Thymus (tissue), 14 donors: ENCODE measurements at places on chromosomes 13 and 19. TPM values are rescaled to one million over a fixed set of nuclear protein-coding genes. Genes with fewer than 3 reads are reported as not detected.

GRCh38 chr13:39684531-39685137, 29.2 kb downstream of the COG6 start:
- no peak for DNase-seq
- no peak overlapping the region for H3K4me3 ChIP-seq
- H3K27ac ChIP-seq: no peak overlapping the region
- no peaks in the 10 kb centered on the region for H3K27me3 ChIP-seq

GRCh38 chr13:66367356-66367755, 862.8 kb downstream of the PCDH9 start:
- H3K36me3 ChIP-seq: no peaks in the 10 kb centered on the region
- no peak overlapping the region for H3K4me3 ChIP-seq
- no peaks in the 10 kb centered on the region for H3K4me1 ChIP-seq

DNA sequence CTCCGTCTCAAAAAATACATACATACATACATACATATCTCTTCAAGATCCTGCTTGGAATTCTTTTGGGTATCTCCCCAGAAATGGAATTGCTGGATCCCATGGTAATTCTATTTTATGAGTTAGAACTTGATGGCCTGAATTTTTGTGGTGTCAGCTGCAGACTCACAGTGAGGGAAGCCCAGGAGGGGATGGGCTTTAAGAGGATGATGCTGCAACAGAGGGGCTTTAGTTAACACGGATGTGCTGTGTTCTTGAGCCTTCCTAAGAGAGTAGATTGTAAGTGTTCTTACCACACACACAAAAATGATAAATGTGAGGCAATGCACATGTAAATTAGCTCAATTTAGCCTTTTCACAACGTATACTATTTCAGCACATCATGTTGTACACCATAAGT, 31.8 kb downstream of the CACNG6 start:
- no peaks in the 10 kb centered on the region for H3K36me3 ChIP-seq
- H3K4me3 ChIP-seq: no peak overlapping the region
- DNase-seq: no peak
- H3K27ac ChIP-seq: no peak overlapping the region
- H3K4me1 ChIP-seq: no peaks in the 10 kb centered on the region

DNA sequence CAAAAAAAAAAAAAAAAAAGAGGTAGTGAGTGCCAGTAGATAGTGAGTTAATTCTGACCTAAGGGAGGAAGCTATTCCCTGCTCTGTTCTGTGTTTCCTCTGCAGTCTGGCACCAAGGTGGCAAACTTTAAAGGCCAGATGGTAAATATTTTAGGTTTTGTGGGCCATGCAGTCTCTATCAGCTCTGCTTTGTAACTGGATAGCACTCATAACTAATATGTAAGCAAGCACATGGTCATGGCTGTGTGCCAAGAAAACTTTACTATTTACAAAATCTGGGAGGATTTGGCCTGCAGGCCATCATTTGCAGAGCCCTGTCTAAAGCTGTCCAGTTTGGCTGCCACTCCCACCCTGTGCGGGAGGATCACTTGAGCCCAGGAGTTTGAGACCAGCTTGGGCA, 4.3 kb downstream of the PIN1 start:
- no peak overlapping the region for H3K27ac ChIP-seq
- H3K4me3 ChIP-seq: no peak overlapping the region
- no peaks in the 10 kb centered on the region for H3K27me3 ChIP-seq

DNA sequence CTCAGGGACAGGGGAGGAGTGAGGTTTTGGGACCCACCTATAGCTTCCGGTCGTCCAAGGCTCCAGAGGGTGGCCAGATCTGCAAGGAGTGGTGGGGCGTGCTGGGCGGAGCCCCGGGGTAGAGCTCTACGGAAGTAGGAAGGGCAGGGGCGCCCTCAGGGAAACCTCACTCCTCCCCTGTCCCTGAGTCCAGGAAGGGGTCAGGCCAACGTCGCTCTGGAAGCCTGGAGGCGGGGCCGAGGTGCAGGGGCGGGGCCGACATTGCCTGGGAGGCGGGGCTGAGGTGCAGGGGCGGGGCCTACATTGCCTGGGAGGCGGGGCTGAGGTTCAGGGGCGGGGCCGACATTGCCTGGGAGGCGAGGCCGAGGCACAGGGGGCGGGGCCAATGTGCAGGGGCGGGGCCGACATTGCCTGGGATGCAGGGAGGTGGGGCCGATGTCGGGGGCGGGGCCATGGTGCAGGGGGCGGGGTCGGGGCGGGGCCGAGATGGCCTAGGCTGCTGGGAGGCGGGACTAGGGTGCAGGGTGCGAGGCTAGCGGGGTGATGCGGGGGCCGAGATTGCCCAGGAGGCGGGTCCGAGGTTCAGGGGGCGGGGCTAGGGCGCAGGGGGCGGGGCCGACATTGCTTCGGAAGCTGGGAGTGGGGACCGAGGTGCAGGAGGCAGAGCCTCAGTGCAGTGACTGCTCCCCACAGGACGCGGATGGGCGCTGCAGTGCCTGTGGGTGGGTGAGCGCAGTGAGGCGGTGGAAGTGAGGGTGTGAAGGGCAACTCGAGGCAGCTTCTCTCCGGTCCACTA, 4.9 kb upstream of the PALM start:
- DNase-seq: peak; percentile 28
- H3K36me3 ChIP-seq: no peaks in the 10 kb centered on the region
- H3K4me3 ChIP-seq: no peak overlapping the region
- H3K27ac ChIP-seq: no peak overlapping the region
- H3K4me1 ChIP-seq: peaks cover 5% of the 10 kb centered on the region

- H3K4me1 ChIP-seq: peaks cover 83% of the 10 kb centered on the region
- H3K27me3 ChIP-seq: no peaks in the 10 kb centered on the region
- peak overlapping the region; percentile 92 for H3K27ac ChIP-seq
- H3K36me3 ChIP-seq: no peaks in the 10 kb centered on the region
- DNase-seq: no peak
Measured at GRCh38 chr19:12782174-12782423, 6.7 kb upstream of the HOOK2 start.

DNA sequence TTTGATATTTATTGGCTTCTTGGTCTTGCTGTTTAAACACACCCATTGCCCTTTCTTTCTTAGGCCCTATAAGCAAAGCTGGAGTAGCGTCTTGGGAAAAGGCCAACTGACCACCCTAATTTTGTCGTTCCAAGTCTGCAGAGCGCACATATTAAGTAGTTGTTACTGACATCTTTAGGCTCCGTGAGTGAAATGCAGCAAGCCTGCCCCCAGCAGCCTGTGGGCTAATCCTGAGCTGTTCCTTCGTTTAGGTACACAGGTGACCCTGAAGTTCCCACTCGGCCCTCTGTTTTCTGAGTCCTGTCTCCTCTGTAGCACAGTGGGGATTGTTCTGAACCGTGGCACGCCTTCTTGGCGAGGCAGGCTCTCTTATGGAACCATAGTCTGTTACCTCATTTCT, 170.5 kb downstream of the STK24 start:
- no peak overlapping the region for H3K27ac ChIP-seq
- no peak overlapping the region for H3K4me3 ChIP-seq
- DNase-seq: no peak
- no peaks in the 10 kb centered on the region for H3K36me3 ChIP-seq
- no peaks in the 10 kb centered on the region for H3K27me3 ChIP-seq

- H3K27me3 ChIP-seq: no peaks in the 10 kb centered on the region
- H3K27ac ChIP-seq: no peak overlapping the region
- DNase-seq: no peak
- peaks cover 58% of the 10 kb centered on the region for H3K4me1 ChIP-seq
- H3K4me3 ChIP-seq: no peak overlapping the region
Measured at GRCh38 chr13:40996426-40997092, 22.6 kb downstream of the ELF1 start.

- H3K4me3 ChIP-seq: no peak overlapping the region
- no peaks in the 10 kb centered on the region for H3K36me3 ChIP-seq
- no peaks in the 10 kb centered on the region for H3K27me3 ChIP-seq
- H3K27ac ChIP-seq: no peak overlapping the region
Measured at GRCh38 chr19:41649827-41650226, 23.0 kb upstream of the CEACAM4 start.

DNA sequence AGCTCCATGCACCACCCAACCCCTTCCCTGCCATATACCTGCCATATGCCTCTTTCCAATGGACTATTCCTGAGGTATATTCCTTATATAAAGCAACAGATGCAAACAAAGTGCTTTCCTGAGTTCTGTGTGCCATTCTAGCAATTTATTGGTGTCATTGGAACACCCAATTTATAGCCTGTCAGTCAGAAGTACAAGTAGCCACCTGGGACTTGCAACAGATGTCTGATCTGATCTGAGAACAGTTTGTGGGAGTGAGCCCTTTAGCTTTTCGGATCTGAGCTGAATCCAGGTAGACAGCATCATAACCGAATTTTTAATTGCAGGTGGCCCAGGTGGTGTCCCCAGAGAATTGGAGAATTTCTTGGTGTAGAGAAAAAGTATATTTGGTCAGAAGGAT, 963 bp upstream of the FPR3 start:
- no peaks in the 10 kb centered on the region for H3K36me3 ChIP-seq
- DNase-seq: no peak
- no peaks in the 10 kb centered on the region for H3K4me1 ChIP-seq
- H3K27me3 ChIP-seq: no peaks in the 10 kb centered on the region
- no peak overlapping the region for H3K4me3 ChIP-seq

DNA sequence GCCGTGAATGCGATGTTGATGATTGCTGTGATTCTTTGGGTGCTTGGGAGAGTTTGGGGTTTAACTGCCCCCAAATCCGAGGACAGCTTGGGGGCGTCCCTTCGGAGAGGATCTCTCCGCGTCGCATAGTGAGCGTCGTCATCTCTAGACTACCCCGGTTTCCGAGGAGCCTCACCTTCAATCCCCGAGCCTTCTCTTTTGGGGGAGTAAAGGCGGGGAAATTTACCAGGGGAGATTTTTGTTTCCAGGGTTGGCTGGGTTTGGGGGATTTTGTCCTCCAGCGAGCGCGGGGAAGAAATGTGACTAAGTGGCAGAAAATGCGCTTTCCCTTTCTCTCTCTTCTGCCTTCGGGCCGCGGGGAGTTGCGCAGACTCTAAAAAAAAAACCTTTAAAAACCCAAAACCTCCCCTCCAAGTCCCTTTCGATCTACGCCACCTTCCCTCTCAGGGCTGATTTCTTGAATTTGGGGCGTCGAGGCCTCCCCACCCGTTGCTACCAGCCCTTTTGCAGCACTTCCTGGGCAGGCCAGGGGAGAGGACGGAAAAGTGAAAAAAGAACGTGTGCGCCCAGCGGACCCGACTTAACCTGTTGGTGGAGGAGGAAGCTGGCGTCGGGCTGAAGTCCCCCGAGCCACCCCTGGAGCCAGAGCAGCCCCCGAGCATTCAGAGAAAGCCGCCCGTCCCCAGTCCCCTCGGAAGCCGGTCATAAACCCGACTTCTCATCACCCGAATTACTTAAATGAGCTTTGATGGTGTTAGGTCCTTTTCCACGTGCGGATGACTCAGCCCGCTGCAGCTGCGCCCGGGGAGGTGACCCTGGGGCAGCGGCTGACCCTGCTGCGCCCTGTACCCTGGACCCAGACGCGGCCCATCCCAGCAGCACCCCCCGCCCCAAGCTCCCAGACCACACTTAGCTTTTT, 17.7 kb downstream of the NFIX start:
- DNase-seq: no peak
- H3K36me3 ChIP-seq: no peaks in the 10 kb centered on the region
- H3K27me3 ChIP-seq: peaks cover 80% of the 10 kb centered on the region

DNA sequence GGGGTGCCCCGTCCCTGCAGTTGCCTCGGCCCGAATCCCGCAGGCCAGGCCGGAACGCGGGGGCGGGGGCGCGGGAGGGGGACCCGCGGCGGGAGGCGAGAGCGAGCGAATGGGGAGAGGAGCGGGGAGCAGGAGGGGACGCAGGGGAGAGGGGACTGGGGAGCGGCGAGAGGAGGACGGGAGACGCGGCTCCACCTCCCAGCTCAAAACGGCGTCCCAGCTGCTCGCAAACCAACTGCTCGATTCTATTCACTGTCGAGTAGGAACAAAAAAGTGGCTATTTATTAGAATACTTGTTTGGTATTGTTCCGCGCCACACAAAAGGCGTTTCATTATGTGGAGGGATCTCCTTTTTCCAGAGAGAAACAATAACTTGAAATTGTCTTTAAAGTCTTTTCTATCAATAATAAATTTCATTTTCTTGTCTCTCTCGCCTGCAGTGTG, 10.6 kb upstream of the SOX1 start:
- H3K36me3 ChIP-seq: no peaks in the 10 kb centered on the region
- DNase-seq: no peak
- no peaks in the 10 kb centered on the region for H3K4me1 ChIP-seq

DNA sequence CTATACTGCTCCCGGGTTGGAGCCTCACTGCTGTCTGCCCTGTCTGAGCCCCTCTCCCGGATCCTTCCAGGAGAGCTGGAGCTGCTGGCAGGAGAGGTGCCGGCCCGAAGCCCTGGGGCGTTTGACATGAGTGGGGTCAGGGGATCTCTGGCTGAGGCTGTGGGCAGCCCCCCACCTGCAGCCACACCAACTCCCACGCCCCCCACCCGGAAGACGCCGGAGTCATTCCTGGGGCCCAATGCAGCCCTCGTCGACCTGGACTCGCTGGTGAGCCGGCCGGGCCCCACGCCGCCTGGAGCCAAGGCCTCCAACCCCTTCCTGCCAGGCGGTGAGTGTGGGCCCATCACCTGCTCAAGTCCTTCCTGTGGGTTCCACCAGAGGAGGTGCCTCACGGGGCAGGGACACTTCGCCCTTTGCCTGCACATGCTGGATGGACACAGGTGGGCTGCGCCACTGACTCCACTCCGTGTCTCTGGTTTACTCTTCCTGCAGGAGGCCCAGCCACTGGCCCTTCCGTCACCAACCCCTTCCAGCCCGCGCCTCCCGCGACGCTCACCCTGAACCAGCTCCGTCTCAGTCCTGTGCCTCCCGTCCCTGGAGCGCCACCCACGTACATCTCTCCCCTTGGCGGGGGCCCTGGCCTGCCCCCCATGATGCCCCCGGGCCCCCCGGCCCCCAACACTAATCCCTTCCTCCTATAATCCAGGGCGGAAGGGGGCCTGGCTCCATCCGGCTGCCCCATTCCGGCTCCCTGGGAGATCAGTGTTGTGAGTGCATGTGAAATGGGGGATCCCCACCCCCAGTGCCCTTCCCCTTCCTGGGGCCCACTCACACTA, 19.8 kb downstream of the EPN1 start:
- H3K27ac ChIP-seq: no peak overlapping the region
- no peaks in the 10 kb centered on the region for H3K27me3 ChIP-seq
- DNase-seq: no peak
- H3K4me1 ChIP-seq: no peaks in the 10 kb centered on the region
- peaks cover 47% of the 10 kb centered on the region for H3K36me3 ChIP-seq

The GPR4 gene
- 0.09 TPM for total RNA-seq

The EDNRB gene
- 3.1 TPM for total RNA-seq

The CAMSAP3 gene
- total RNA-seq: 1.3 TPM

The KLK14 gene
- total RNA-seq: 0.09 TPM

The IRS2 gene
- total RNA-seq: 1.4 TPM

The ZNF541 gene
- 0.14 TPM for total RNA-seq

The EFNA2 gene
- 0.09 TPM for total RNA-seq

The GRIN3B gene
- total RNA-seq: under 0.01 TPM
